ENCODE measurements at places on chromosomes 12 and 14.

- DNase-seq = no peak
Observed at GRCh38 chr14:23568600-23569331, 1.2 kb upstream of the AP1G2 start.

DNA sequence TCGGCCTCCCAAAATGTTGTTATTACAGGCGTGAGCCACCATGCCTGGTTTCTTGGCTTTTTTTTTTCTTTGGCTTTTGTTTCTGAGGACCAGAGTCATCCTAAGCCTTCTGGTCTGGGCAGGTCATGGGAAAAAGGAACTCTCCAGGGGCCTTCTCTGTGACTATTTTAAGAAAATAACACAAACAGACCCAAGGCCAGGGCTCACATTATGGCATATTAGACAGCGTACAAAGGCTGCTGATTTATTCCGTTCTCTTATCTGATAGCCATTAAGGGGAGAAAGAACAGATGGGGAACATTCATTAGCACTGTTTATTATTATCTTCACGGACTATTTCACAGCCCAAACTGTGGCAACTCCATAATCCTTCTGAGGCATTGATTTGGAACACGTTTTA lies 28.8 kb upstream of the MANSC4 start:
- no peak for DNase-seq

GRCh38 chr12:51820526-51821439 lies 27.7 kb downstream of the FIGNL2 start:
- peak; percentile 73 for DNase-seq

GRCh38 chr12:112978163-112979040 lies at the start of gene OAS2:
Gene OAS2 (plus strand): TSS chr12:112978519. CDS start chr12:112978609, 90 bp downstream.
- DNase-seq = peak; percentile 91

DNA sequence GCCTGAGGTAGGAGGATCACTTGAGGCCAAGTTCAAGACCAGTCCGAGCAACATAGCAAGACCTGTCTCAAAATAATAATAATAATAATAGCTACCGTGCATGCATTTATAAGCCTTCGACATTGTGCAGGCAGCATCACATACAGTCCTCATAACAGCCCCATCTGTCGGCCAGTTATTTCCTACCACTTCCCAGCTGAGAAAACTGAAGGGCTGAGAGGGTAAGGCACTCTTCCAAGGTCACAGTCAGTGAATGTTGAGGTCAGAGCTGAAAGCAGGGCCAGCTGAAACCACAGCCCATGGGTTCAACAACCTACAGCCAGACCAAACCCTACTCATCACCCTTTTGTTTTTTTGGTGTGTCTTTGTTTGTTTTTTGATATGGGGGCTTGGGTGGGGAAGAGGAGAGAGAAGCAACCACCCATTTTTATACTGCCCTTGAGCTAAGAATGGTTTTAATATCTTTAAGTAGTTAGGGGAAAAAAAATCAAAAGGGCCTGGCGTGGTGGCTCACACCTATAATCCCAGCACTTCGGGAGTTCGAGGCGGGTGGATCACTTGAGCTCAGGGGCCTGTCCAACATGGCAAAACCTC lies 16.8 kb upstream of the ITPK1 start:
- no peak for DNase-seq

DNA sequence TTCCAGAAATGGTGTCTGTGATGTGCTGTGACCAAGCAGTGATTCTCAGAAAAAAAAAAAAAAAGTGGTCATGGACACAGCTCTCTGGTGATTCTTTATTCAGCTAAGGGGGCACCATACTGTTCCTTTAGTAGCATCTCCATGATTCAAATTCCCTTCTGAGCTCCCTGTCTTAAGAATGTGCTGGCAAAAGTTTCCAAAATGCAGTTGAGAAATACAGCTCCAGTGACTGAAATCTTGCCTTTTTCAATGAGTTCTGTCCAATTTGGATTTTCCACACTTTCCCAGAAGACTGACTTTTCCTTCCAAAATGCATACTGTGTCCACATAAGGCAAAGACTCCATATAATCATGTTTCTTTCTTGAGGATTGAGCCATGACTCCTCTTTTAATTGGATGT lies 24.3 kb upstream of the CPM start:
- DNase-seq = no peak

GRCh38 chr14:32129124-32129523 lies 52.0 kb downstream of the ARHGAP5 start:
- no peak for DNase-seq

DNA sequence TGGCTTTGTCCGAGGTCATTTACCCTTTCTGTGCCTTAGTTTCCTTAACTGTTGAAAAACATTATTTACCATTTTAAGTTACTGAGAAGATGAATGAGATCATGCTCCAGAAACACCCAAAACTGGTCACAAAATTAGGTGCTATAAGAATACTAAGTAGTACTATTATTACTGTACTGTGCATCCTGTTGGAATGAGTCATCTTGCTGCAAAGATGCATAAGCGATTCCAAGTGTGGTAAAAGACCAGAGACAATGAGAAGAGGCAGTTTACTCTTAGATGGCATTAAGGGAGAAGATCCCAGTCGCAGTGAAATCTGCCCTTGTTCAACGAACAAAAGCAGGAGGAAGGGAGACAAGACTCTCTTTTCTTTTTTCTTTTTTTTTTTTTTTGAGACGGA lies 4.2 kb upstream of the PLEKHA5 start:
- DNase-seq = peak; percentile 72

GRCh38 chr14:64417055-64417770 lies 29.1 kb downstream of the MTHFD1 start:
- DNase-seq = no peak

- peak; percentile 98 for DNase-seq
Observed at GRCh38 chr12:24839268-24839791, 109.6 kb downstream of the BCAT1 start.

DNA sequence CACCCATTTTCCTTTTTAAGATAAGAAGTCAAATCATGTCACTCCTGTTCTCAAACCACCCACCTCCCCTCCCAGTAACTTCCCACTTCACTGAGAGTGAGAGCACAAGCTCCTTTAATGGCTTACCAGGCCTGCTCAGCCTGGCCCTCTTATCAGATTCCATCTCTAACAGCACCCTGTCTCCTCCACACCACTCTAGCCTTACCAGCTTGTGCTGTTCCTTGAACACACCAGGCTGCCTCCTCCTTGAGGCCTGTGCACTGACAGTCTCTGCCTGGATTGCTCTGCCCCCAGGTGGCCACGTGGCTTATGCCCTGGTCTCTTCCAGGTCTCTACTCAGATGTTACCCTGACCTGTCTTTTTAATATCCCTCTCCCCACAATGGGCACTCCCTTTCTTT lies 40.1 kb upstream of the EVL start:
- peak; percentile 14 for DNase-seq

GRCh38 chr12:113401066-113402000 lies 2.4 kb downstream of the SDS start:
- no peak for DNase-seq

GRCh38 chr14:24959791-24960331 lies 90.1 kb downstream of the STXBP6 start:
- no peak for DNase-seq

- DNase-seq = no peak
Observed at GRCh38 chr14:20143911-20144310, 5.3 kb downstream of the OR4N5 start.

- no peak for DNase-seq
Observed at GRCh38 chr14:59305231-59305630, 116.8 kb downstream of the DAAM1 start.

DNA sequence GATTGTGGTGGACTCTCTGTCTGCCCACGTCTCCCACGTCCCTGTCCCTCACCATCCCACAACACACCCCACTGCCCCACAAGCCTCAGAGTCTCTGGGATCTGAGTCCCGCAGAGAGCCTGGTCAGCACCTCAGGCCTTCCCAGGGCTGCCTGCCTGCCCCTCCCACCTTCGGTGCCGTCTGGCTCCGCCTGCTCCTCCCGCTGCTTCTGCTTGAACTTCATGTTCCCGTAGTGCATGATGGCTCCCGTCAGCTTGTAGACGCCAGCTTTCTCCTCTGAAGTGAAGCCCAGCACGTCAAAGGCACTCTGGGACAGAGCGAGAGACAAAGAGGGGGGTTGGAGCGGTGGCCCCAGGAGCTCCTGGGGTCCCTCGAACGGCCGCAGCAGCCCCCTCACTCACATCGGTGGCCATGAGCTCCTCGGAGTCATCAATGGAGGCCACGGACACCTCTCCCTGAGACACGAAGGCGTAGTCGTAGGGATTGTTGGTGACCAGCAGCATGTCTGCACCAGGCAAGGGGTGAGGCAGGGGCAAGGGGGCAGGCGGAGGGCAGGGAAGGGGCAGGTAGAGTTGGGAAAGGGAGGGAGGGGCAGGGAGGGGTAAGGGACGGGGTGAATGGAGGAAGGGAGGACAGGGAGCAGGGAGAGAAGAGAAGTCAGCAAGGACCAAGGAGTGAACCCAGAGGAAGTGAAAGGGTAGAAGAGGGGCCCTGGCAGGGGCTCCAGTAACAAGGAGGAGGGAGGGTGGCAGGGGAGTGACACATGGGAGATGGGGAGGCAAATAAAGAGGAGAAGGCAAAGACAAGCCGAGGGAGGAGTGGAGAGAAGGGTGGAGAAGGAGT lies 5.6 kb downstream of the MYH6 start:
- no peak for DNase-seq

- no peak for DNase-seq
Observed at GRCh38 chr12:115096588-115097397, 412.8 kb upstream of the TBX3 start.

GRCh38 chr12:105977652-105978051 lies 161.1 kb downstream of the NUAK1 start:
- DNase-seq = no peak

- no peak for DNase-seq
Observed at GRCh38 chr12:2835691-2836403, 1.0 kb upstream of the NRIP2 start.

DNA sequence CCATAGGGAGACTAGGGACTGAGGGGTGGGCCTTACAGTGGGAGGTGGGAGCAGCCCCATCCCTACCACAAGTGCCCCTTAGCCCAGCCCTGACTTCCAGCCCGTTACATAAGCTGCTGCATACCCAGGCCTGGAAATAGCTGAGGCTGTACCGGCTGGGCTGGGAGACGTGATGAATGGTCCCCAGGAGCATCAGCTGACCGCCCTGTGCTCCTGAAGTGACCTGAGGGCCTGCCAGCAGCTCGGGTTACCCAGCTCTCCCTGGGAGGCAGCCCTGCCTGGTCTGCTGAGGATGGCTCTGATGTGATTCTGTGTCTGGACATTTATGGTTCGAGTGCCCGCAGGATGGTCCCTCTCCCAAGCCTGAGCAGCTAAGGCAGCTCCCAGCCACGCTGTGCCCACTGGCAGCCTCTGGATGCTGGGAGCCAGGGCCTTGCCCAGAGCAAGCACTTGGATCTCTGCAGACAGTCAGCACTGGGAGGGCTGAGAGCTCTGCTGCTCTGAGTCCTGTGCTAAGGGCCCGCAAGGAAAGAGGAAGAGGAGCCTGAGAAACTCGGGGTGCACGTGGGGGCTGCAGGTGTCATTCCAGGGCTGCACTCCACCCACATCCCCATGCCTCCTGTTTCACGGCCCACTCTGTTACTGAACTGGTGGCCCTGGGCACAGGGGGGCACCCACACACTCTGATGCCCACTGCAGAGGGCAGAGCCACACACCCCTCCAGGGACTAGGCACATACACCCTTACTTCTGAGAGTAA lies 20.5 kb downstream of the TAMALIN start:
- no peak for DNase-seq

- no peak for DNase-seq
Observed at GRCh38 chr14:89899291-89899690, 55.2 kb downstream of the EFCAB11 start.

GRCh38 chr12:78898416-78898815 lies 33.8 kb downstream of the SYT1 start:
- DNase-seq = no peak

Data from activated CD4-positive, alpha-beta T cell treated with anti-CD3 and anti-CD28 coated beads, Interleukin-2, amount 50 U/mL, for 16 hours (primary cell).